Retina (tissue), 1 donor: ENCODE measurements at places on chromosomes 4 and X.

DNA sequence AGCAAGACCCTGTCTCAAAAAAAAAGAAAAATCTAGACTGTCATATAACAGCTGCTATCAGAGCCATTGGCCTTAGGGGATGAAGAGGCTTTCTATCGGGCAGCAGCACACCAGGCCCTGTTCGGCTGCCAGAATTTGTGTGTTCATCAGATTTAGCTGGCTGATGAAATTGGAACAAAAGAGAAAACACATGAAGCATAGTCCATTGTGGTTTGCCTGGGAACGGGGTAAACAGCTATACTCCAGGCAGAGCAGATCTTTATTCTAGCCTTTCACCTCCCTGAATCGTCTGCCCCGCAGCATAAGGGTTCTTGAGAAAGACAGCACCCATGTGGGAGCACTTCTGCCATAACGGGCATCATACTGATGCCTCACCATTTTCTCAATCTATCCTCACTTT is 11.6 kb downstream of the TKTL1 start:
- DNase-seq: no peak

DNA sequence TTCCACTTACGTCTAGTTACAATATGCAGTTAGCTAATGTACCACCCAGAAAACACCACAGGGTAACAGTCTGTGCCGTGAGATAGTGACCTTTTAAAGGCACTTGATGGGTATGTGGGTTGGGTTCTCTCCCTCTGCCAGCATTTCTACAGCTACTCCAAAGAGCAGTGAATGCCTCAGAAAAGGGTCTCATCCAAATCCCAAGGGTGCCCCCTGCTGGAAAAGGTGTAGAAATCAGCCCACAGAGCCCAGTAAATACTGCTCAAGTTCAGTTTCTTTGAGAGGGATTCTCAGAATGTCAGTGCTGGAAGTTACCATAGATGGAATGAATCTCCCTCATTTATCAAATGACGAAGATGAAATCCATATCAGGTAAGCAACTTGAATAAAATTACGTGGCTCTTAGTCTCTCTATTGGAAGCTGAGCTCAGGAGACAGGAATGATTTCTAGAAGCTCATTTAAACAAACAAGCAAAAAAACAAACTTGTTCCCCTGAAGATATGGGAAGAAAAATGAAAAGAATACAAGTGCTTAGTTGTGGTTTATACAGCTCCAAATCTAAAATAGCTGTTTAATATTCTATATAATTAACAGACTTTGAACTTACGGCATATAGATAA is 9.5 kb downstream of the RNF175 start:
- peak; percentile 63 for DNase-seq

GRCh38 chr4:165931741-165932140 is 58.7 kb downstream of the TLL1 start:
- DNase-seq: no peak

DNA sequence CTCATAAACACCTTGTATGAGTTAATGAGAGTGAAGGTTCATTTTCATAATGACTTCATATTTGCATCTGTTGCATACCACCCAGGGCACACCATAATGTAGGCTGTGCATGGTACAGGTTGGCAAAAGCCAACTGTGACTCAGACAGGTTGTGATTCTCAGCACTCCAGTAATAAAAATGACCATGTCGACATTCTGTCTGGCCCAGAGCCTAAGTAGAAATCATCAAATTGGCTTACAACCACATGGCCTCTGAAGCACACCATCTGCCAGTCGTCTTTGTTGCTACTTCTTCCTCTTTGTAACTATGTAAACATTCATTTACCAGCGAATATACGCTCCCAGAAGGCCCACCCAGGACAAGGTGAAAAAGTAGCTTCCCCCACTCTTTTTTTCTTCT is 459.5 kb downstream of the GASK1B start:
- DNase-seq: no peak

DNA sequence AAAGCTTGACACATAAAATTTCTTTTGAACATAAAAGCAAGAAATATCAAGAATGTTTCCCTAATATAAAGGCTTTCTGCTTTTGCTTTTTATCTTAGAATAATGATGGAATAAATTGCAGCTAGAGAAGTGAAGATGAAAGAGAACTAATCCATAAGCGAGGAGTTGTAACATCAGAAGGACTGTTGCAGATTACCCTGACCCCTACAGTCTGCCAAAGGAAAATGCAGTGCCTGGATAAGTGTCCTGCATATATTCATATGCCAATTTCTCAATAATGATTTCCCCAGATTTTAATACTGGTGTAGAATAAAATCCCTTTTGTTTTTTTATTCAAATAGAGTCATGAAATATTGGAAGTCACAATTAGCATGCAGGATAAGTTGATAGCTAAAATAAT is 115.9 kb downstream of the MAGEC2 start:
- no peak for DNase-seq

- DNase-seq: peak; percentile 3
These were observed 674.1 kb downstream of the RAPGEF2 start for GRCh38 chr4:159776961-159777360.

DNA sequence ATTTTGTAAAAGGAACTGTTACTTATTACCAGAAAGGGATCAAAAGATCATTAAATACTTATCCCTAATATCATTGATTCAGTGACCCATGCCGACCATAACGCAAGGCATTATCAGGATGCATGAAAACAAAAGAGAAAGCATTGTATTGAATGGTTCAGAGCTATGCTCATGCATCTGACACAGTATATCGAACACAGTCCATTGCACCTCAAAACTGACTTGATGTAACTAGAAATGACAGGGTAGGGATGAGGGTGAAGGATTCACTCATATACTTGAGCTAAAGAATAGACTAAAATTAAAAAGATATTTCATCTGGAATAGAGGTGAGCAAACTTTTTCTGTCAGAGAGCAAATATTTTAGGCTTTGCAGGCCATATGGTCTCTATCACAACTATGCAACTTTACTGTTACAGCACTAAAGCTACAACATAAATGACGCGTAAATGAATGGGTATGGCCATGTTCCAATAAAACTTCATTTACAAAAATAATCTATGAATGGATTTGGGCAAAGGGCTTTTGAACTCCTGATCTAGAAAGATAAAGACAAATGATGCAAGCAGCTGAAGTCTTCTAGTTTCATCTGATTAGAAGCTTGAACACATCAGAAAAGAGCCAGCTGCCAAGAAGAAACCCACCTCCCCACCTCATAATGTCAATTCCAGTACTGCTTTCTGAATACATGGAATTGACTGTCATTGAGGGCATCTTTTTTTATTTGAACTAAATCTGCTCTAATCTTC is 12.9 kb upstream of the SPP1 start:
- peak; percentile 52 for DNase-seq

GRCh38 chr4:59685626-59686025 is 1514.5 kb upstream of the ADGRL3 start:
- DNase-seq: no peak

GRCh38 chr4:56637791-56638190 is 43.3 kb downstream of the HOPX start:
- no peak for DNase-seq

- DNase-seq: no peak
These were observed 1234.2 kb downstream of the FAM133A start for GRCh38 chrX:94908171-94908570.

DNA sequence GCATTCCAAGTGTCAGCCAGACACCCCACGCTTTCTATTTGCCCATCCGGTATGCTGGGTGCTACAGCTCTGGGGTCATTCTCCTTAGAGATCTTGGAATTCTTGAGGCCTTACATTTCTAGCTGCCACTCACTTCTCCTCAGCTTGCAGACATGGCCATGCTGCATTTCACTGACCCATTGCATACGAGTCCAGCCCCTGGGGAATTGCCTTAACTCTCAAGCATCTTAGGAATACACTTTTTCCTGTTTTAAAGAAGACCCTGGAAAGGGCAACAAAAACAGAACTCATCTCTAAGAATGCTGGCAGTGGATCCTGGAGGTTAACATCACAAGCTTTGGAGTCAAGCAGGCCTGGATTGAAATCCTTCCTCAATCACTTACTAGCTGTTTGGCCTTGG is 122.0 kb upstream of the LNX1 start:
- no peak for DNase-seq

- DNase-seq: no peak
These were observed 47.5 kb downstream of the CCNI start for GRCh38 chr4:77028246-77028645.

DNA sequence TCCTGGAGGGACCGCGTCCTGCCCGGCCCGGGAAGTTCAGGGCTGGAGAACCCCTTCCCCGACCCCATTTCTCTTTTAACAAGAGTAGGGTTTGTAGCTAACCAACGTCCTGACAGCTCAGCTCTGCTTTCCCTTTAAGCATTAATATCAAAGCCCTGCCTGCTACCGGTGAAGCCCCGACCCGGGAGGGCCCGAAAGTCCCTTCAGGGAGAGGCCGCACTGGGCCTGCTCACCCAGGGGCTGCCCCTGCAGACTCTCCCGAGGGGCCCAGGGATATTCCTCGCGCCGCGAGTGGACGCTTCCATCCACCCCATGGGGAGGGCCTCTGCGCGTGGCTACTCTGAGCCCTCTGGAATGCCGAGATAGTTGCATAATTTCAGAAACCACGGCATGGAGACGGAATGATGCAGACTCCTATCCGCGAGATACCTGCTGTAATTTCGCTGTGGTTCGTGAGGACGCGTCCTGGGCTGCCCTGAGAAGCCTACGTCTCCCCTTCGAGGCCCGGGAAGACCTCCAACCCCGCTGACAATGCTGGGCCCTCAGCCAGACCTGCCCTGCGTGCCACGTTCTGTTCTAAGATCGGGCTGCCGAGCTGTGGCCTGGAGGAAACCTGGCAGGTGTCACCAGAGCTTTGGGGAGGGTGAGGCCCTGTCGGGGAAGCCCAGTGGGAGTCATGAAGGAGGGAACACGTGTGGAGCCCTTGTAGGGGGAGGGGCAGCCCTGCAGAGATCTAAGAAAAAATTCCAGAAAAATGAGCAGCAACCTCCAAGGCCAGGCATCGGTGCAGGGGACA is 999 bp upstream of the CTBP1 start:
- peak; percentile 66 for DNase-seq

DNA sequence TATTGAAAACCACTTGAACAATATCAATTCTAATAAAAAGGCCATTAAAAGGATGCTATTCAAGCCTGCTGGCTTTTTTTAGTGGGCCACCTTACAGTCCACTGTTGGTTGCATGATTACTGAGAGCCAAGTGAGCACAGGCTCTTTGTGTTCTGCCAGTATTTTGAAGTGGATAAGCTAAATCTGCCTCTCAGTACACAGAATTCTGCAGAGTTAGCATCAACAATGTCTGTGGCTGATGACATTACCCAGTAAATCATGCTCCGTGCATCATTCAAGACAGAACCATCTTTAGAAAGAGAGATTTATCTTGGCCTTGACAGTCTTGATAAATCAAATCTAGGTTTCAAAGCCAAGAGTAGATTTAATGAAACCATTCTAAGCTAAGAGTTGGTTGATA is 119.0 kb upstream of the GNPDA2 start:
- DNase-seq: no peak

DNA sequence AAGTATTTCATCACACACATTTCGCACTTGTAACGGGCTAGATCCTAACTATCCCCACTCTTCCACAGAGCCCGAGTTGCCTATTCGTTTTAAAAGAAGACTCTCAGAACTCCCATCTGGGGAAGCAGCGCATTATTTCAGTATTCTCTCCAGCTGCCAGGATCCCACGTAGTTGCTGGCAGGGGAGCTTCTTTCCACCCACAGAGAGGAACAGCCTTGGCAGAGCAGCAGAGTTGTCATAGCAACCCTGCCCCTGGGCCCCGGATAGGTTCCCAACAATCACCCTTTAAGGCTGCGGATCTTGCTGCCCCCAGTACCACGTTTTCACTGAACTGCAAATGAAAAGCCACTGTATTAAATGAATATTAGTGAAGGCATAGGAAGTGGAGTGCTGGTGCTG is 106.7 kb downstream of the GPM6A start:
- peak; percentile 72 for DNase-seq

- no peak for DNase-seq
These were observed 5.1 kb downstream of the VBP1 start for GRCh38 chrX:155221351-155221750.

DNA sequence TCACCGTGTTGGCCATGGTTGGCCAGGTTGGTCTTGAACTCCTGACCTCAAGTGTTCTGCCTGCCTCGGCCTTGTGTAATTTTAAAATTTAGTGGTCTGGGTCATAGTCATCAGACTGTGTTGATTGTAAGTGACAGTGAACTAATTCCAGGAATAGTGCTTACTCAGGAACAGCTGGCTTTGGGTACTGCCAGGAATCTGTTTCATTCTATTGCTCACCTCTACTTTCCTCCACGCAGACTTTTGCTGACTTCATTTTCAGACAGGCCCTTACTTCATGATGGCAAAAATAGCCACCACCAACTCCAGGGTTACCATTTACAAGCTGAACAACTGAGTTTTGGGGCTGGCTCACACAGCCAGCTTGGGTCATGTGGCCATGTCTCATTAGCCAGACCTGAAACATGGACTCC is 54.6 kb downstream of the FNIP2 start:
- DNase-seq: no peak

GRCh38 chr4:115292320-115293092 is 179.1 kb upstream of the NDST4 start:
- DNase-seq: no peak

- DNase-seq: no peak
These were observed 117.1 kb upstream of the DKK2 start for GRCh38 chr4:107153228-107153627.

GRCh38 chr4:154626793-154627484 is 14.5 kb upstream of the FGG start:
- DNase-seq: peak; percentile 82
